Activated CD4-positive, alpha-beta T cell treated with anti-CD3 and anti-CD28 coated beads for 36 hours (primary cell): ENCODE measurements at places on chromosomes 12 and 14. TPM values are rescaled to one million over a fixed set of nuclear protein-coding genes. Genes with fewer than 3 reads are reported as not detected.

ANO2 gene
- not detected for total RNA-seq

DNA sequence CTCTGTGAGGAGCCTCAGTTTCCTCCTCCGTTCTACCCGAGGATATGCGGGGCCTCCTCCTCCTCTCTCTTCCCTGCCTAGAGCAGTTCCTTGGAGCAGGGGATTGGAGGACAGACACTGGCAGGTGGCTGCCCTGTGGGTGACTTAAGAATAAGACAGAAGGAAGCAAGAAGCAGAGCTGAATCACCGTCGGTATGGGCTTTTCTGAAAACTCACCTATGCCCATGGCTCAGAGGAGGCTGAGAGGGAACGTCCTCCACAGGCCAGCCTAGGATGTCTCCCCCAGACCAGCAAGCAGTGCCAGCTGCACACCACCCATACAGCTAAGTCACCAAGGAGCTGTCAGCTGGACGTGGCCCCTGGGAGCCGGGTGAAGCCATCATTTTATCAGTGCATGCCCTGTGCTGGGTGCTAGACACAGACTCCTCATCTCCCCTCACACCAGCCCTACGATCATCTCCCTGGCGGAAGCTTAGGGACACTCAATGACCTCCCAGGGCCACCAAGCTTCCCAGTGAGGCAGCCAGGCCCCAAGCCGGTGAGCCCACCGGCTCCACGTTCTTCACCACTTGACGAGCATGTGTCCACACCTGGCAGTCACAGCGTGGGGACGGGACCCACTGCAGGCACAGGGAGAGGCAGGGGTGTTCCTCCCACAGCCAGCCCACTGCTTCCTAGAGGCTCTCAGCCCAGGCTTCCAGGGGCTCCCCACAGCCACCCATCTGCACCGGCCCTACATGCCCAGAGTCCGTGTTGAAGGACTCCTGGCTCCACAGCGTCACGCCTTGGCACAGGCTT is 21.4 kb downstream of the ITPK1 start:
- DNase-seq = no peak

DNA sequence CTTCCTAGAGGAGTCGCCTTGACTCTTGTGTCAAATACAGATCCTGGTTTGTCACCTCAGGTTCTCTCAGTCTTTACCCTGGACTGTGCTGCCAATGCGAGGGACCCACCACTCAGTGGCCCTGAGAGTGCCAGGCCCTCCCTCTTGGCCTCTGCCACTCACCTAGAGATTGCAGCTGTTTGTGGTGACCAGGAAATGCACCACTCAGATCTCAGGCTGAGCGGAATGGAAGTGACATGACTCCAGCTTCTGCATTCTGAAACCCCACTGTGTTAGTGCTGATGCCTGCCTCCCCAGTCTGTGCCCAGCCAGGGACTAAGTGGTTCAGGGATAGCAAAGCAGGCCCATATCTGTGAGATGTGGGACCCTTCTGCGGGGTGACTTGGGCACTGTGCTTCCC is 27.8 kb upstream of the NEDD1 start:
- DNase-seq = no peak

DNA sequence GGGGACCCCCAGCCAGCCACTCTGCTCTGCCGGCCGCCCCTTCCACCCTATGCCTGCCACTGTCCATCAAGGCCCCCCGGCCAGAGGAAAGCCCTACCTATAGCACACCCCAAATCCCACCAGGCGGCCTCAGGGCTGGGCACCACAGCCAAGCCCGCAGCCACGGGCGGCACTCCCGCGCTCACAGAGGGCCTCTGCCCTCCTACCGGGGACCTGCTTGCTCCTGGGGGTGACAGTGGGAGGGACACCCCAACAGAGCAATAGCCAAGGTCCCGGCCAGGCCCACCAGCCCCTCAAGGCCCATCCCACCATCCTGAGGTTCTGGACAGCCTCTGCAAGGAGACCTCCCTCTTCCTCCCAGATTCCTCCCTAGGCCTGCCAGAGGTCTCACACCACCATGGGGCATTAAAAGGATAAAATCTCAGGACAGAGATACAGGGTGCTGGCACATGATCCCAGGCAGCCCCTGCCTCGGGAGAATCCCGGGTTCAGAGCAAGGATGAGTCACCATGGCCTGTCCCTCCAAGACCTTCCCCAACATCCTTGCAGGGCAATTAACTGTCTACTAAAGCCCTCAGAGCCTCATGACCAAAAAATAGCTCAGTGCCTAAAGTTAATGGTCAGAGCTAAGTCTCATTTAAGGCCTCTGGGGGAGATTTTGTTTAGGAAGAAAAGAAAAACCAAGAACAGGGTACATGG is 17.1 kb downstream of the CCDC85C start:
- no peak for DNase-seq

KLRC4 gene
- not detected for total RNA-seq

GRCh38 chr12:118851891-118852290 is 129.4 kb upstream of the SRRM4 start:
- no peak for DNase-seq

- DNase-seq = no peak
Observed at GRCh38 chr12:20140751-20141150, 227.6 kb upstream of the PDE3A start.

- no peak for DNase-seq
Observed at GRCh38 chr12:75890141-75890540, 141.4 kb downstream of the PHLDA1 start.

ZNF891 gene
- total RNA-seq = 2.1 TPM

DNA sequence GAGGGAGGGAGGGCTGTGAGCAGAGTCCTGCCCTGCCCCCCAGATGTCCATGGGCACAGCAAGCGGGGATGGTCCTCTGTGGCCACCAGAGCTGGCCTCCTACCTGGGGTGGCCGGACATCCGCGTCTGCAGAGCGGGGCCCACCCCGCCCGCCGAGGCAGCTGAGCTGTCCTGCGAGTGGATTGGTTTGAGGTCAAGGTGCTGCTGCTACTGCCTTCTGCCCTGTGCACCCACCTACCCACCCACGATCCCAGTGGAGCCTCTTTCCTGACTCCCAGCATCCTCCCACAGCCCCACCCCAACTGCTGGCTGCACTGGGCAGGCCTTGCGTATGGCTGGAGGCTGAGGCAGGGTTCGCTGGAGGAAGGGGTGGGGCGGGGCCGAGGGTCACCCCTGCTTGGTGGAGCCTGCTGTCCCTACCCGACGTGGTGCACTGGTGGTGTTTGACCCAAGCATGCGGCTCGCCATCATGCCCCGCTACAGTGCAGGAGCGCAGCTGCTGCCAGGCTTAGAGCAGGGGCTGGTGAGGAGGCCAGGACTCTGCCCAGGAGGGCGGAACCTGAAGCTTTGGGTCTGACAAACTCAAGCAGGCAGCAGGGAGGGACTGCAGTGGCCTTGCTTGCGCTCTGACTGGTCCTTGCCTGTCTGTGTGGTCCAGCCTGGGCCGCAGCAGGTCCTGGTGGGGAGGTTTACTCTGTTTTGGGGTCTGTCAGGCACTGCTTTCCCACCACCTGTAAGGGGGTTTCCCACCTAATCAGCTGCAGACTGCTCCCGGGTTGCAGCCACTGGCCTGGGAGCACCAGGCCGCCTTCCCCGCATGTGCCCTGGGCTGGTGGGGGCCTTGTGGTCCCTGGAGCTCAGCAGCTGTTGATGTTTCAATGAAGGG is 23.7 kb downstream of the CEP170B start:
- peak; percentile 4 for DNase-seq

AQP2 gene
- total RNA-seq = not detected

SLC10A1 gene
- not detected for total RNA-seq

JPH4 gene
- total RNA-seq = not detected

TSPAN11 gene
- total RNA-seq = not detected

DNA sequence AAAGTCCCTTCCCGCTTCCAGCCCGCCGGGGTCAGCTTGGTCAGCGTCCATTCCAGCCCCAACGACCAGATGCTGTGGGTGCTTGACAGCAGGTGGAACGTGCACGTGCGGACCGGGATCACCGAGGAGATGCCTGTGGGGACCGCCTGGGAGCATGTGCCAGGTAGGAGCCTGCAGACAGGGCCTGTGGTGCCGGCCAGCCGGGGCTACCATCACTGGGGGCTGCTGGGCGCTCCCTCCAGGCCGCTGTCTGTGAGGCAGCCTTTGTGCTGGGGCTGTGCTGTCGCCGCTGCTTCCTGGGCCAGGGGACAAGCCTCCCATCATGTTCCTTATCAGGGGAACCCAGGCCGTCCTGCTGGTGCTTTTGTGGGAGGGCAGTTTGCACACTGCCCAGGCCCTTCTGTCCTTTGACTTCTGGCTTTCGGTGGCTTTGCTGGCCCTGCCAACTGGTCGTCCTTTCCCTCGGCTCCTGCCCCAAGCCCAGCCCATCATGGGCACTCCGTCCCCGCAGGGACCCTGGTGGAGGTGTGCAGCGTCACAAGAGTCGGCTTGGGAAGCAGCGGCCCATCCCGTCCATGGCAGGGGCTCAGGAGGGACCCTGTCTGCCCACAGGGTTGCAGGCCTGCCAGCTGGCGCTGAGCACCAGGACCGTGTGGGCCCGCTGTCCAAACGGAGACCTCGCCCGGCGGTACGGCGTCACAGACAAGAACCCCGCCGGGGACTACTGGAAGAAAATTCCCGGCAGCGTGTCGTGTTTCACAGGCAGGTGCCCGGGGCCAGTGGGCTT is 12.4 kb downstream of the ANKRD9 start:
- DNase-seq = no peak

GRCh38 chr14:100554082-100554677 is 33.0 kb downstream of the BEGAIN start:
- DNase-seq = peak; percentile 20

TMCC3 gene
- total RNA-seq = 0.16 TPM

- DNase-seq = no peak
Observed at GRCh38 chr14:64758691-64759554, 54.7 kb downstream of the PLEKHG3 start.

VRTN gene
- total RNA-seq = not detected

KLHDC1 gene
- 1.3 TPM for total RNA-seq

DNA sequence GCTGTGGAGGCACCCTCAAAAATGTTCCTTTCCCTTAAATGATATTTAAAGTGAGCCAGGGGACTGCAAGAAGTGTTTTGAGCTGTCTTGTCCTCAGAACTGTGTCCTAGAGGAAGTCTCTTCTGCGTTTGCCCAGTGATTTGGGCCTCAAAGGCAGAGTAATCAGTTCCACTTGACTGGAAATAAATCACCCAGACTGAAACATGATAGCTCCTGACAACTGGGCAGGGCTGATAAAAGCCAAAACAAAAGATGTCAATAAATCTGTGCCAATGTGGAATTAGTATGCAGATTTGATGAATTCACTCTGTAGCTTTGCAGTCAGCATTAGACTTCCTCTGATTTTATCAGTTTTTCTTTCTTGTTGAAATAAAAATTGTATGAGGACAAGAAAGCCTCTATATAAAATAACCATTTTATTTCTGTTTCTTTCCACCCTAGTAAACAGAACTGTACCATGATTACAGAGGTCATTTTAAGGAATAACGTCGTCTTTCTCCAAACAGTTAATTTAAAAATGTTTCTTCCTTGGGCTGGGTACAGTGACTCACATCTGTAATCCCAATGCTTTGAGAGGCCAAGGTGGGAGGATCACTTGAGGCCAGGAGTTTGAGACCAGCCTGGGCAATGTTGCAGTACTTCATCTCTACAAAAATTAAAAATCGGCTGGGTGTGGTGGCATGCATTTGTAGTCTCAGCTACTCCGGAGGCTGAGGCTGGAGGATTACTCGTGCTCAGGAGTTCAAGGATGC is 180.8 kb downstream of the ERC1 start:
- no peak for DNase-seq
